ENCODE measurements at places on chromosomes 7 and 10. TPM values are rescaled to one million over a fixed set of nuclear protein-coding genes. Genes with fewer than 3 reads are reported as not detected.

The EPO gene
- total RNA-seq, result not detected

The VSTM2A gene
- 63.2 TPM for total RNA-seq

The HOXA13 gene
- total RNA-seq, result not detected

The LRGUK gene
- total RNA-seq, result 11.3 TPM

The MYPN gene
- not detected for total RNA-seq

The OSBPL3 gene
- 14.1 TPM for total RNA-seq

The MARVELD1 gene
- 5.0 TPM for total RNA-seq

The PGAM2 gene
- 2.5 TPM for total RNA-seq

The SPDYE1 gene
- not detected for total RNA-seq

The RBP4 gene
- 5.6 TPM for total RNA-seq

The GIMAP6 gene
- 2.8 TPM for total RNA-seq

The PCLO gene
- total RNA-seq, result 138 TPM

The HMX3 gene
- total RNA-seq, result not detected

The SNCG gene
- total RNA-seq, result 2.8 TPM

The ORAI2 gene
- 27.5 TPM for total RNA-seq

The NEBL gene
- 72.6 TPM for total RNA-seq

The FZD8 gene
- total RNA-seq, result 17.5 TPM

The AEBP1 gene
- total RNA-seq, result 10.3 TPM

The OPN1SW gene
- total RNA-seq, result not detected

The SFR1 gene
- total RNA-seq, result 11.9 TPM

The ZNF680 gene
- 82.3 TPM for total RNA-seq

The DEPP1 gene
- total RNA-seq, result 5.0 TPM

The TRPV5 gene
- 0.31 TPM for total RNA-seq

The KEL gene
- 3.8 TPM for total RNA-seq

The ZNF33B gene
- total RNA-seq, result 65.1 TPM

The OR2A1 gene
- not detected for total RNA-seq

The PDE6C gene
- total RNA-seq, result not detected

The AGAP6 gene
- total RNA-seq, result 11.0 TPM

The ICA1 gene
- total RNA-seq, result 32.2 TPM

The LEP gene
- total RNA-seq, result not detected

The H2AZ2 gene
- total RNA-seq, result 208 TPM

The RPEL1 gene
- not detected for total RNA-seq

The LFNG gene
- 12.8 TPM for total RNA-seq

The DENND2A gene
- 29.4 TPM for total RNA-seq

The FAM131B gene
- 99.5 TPM for total RNA-seq

The SLC39A12 gene
- total RNA-seq, result 2.5 TPM

The SYT15B gene
- total RNA-seq, result under 0.01 TPM

The BAIAP2L1 gene
- total RNA-seq, result not detected

The COL28A1 gene
- 1.3 TPM for total RNA-seq

The JAKMIP3 gene
- total RNA-seq, result 7.8 TPM

The SLC13A1 gene
- not detected for total RNA-seq

The PTPN20 gene
- total RNA-seq, result 17.5 TPM

The SAP25 gene
- not detected for total RNA-seq

The SPDYE5 gene
- not detected for total RNA-seq

The NAT16 gene
- 3.4 TPM for total RNA-seq

The ABCA13 gene
- under 0.01 TPM for total RNA-seq

The HOXA6 gene
- not detected for total RNA-seq

The HEPACAM2 gene
- not detected for total RNA-seq

The SPDYE9 gene
- total RNA-seq, result not detected

The ATG9B gene
- 2.8 TPM for total RNA-seq
